ENCODE measurements at places on chromosomes 12 and 14.

- no peak for DNase-seq
Measured at GRCh38 chr14:87030197-87030596, 962.8 kb downstream of the GALC start.

DNA sequence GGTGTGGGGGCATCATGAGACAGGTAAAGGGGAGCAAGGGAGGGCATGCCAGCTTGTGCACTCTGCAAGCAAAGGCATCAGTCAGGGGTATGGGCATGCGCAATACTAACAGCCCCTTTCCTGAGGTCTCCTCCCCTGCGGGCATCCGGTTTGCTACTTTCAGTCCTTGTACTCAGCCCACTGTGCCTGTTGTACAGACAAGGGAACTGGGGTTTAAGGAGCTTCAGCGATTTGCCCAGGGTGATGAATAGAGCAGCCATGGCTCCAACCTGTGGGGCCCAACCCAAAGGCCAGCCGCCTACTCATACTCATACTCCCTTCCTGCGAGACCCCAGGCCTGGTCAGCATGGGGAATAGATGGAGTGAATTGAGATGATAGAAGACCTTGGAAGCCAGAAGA lies 66.7 kb downstream of the GALNT16 start:
- no peak for DNase-seq

DNA sequence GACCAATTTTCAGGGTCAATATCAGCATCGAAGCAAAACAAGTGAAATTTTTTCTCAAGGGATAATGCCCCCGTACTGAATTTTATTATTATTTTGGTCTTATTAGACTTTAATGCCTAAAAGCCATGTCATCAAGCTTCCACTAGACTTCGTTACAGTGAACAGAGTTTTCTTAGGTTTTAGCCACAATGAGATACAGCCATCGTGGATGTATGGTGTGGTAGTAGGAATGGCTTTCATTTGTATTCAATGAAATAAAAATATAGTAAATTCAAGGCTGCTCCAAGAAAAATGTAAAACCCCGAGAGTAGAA lies 11.7 kb downstream of the TAOK3 start:
- DNase-seq: no peak

DNA sequence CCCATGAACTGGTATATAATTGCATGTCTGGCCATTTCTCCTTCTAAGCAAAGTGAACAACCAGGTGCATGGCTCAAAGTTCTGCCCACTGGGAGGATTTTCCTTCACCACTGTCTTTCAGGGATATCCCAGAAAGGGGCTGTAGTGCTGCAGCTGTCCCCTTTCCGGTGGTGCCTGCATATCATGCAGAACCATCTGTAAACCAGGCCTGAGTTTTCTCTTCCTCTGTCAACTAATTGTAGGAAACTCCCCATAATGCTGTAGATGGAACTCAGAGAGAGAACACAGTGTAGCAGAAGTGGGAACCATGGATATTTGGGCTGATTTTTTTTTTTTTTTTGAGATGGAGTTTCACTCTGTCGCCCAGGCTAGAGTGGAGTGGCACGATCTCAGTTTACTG lies 45.6 kb upstream of the CRY1 start:
- DNase-seq: no peak

All from SW 1271 (cell line).